Stimulated activated CD4-positive, alpha-beta T cell treated with anti-CD3 and anti-CD28 coated beads, Interleukin-12 subunit alpha, Interleukin-12 subunit beta, amount 100 ng/mL, for 4 hours (primary cell): ENCODE measurements at places on chromosomes 5 and 9.

- DNase-seq: no peak
Observed at GRCh38 chr5:957748-958485, 50.7 kb upstream of the NKD2 start.

DNA sequence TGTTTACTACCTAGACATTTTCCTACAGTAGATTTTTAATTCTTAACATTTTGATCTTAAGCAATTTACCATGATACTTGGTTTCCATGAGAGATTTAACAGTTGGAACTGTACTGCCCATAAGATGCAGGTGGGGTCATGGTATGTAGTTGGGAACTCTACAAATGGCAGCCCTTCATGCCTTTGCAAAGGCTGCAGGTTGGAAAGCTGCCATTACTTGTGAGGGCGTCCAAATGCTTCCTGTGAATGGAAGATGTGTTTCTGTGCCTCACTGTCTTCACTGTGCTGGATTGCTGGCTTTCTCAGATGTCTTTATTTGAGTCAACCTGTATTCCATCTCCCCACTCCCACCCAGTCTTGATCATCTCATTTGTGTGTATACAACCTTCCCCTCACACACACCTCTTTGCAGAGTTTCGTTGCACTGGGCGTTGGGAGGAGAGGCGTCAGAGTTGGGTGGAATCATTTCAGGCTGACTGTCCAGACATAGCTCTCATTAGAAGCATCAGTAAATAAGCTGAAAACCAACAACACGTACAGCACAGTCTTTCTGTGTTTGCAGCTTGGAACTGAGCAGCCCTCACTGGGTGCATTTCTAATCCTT, 14.8 kb upstream of the ABL1 start:
- DNase-seq: no peak

DNA sequence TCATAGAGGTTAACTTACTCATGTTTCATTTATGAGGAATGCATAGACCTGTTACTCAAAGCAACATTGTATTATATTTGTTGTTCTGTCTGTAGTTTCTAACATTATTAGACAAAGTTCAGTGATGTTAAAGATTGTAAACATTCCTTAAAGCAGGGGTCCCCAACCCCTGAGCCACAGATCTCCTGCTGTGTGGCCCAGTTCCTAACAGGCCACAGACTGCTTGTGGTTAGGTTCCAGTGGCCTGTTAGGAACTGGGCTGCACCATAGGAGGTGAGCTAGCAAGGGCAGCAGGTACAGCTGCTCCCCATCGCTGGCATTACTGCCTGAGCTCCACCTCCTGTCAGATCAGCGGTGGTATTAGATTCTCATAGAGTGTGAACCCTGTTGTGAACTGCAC, 181.1 kb downstream of the KDM4C start:
- DNase-seq: no peak

DNA sequence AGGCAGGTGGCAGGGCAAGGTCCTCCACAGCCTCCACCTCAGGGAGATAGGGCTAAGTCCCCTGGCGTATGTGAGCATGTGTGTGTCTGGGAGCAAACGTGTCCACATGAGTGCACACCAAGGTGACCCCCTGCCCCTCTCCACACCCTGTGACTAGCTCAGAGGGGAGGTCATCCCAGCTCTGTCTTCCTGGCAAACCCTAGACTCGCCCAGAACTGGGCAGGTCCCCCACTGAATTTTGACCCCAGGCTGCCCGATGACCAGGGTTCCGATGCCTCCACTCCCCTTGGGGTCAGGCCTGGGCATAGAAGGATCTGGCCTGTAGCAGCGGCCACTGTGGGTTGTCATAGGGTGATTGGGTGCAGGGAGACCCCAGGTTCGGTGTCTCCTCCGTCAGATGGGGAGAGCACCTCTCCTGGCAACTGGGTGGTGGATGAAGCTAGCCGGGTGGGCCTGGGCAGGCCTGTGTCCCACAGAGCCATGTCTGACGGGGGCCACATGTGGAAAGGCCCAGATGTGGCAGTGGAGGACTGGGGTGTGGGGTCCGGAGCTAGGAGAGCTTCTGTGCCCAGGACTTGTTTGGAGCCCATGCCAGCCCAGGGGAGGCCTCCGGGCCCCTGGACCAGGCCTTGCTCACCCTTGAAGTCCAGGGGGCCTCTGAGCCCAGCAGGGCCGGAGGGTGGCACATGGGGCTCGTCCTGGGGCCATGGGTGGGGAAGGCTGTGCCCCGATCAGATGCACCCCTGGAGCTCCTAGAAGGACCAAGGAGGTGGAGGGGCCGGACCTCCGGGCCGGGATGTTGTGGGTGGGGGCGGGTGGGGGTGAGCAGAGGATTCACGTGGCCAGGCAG, 6.2 kb downstream of the DIPK1B start:
- no peak for DNase-seq

DNA sequence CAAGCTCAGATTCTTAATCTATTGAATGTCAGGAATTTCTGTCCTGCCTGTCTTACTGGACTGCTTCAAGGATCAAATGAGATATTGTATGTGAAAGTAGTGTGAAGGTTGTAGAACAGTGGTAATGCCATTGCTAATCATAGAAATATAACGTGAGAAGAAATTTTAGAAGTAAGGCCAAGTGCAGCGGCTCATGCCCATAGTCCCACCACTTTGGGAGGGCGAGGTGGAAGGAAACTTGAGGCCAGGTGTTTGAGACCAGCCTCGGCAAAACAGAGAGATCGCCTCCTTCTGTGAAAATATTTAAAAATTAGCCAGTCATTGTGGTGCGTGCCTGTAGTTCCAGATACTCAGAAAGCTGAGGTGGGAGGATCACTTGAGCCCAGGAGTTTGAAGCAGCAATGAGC, 5.1 kb upstream of the HSPA5 start:
- no peak for DNase-seq

DNA sequence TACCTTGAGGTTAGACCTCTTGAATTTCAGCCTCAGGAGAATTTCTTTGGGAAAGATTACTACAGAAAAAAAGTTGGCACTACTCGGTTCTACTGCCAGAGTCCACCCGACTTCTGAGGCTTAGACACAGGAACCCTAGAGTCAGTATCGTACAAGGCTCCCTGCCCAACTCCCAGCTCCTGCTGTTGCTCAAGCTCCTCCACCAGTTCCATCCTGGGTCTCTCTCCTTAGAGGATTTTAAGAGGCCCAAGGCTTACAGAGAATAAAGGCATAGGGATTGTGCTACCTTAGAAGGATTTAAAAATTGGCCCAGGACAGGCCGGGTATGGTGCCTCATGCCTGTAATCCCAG, 29.0 kb upstream of the SSBP2 start:
- DNase-seq: no peak

- no peak for DNase-seq
Observed at GRCh38 chr9:78676623-78677022, 379.7 kb downstream of the PSAT1 start.

DNA sequence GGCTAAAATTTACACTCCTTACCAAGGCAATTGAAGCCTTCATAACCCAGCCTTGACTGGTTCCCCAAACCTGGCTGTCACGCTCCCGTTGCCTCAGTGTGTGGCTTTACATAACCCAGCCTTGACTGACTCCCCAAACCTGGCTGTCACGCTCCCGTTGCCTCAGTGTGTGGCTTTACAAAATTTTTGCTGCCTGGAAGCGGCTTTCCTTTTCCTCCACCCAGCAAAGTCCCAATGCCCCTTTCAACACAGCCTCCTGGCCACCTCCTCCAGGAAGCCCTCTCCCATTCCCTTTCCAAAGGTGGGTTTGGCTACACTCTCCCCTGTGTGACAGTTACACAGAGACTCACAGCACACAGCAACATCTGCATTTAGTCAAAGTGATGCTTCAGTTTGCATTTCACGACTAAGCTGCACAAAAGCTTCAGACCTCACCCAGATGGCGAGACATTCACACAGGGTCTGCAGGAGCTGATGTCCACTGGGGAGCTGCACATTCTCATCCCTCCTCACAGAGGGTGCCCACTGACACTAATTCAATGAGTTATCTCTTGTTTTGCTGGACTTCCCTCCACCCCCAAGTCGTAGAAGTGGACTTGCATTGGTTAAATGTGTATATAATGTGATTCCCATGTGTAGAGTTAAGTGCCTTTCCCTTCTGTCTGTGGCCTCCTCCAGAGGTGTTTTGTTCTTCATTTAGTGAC, 156.6 kb upstream of the PHYKPL start:
- DNase-seq: no peak

DNA sequence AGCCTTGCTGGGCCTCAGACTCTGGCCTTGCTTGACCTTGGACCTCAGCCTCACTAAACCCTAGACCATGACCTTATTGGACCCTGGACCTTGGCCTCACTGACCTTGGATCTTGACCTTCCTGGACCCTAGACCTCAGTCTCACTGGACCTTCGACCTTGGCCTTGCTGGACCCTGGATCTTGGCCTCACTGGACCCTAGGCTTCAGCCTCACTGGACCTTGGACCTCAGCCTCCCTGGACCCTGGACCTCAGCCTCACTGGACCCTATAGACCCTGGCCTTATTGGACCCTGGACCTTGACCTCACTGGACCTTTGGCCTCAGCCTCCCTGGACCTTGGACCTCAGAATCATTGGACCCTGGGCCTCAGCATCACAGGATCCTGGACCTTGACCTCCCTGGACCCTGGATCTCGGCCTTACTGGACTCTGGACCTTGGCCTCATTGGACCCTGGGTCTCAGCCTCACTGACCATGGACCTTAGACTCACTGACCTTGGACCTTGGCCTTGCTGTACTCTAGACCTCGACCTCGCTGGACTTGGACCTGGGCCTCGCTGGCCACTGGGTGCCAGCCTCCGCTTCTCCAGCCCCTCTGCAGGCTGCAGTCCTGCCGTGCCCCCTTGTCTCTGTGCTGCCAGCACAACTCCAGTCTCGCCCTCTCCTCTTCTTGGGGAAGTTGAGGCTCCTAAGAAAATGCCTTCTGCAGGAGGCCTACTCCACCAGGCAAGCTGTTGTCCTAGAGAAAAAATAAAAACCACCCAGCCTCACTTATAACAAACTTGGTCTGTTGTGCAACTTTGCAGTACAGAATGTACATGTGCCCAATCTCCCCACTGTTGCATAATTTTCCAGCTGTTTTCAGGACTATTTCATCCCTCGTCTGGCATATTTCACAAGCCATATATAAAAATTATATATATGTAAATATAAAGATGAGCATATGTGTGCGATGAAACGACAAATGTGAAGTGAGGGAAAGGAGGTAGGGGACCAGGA, 11.0 kb upstream of the ADAMTS2 start:
- DNase-seq: no peak

DNA sequence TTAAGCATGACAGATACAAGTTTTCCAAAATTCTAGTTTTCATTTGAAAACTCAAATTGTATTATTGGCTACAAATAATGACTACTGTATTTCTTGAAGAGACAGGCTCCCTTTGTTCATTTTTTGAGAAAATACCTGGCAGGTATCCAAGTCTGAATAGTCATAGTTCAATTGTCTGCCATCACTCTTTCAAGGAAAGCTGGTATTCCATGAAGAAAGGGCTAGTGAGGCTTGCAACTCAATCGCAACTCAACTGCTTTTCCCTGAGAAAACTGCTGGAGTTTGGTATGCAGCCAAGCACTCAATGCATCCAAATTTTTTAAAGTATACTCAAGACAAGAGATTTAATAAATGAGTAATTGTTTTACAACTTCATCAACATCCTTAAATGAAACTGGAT, 61.4 kb upstream of the TRIO start:
- no peak for DNase-seq

DNA sequence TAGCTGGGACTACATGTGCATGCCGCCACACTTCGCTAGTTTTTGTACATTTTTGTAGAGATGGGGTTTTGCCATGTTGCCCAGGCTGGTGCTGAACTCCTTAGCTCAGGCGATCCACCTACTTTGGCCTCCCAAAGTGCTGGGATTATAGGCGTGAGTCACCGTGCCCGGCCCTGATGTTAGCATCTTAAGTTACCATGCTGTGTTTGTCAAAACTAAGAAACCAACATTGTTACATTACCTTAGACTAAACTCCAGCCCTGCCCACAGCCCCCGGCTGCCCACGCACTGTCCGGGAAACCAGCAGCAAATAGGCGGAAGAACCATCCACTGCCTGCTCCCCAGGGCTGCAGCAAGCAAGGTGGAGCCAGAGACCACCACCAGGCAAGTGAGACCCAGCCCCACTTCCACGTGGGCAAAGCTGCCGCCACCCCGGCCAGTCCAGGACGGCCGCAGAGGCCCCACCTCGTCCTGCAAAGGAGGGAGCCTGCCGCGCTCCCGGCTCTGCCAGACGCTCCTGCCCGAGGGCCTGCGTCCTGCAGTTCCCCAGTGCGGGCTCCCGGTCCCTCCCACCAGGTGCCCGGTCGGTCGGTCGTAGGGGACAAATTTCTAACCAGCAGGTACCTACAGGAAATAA, 35.7 kb upstream of the TXN start:
- DNase-seq: no peak

- no peak for DNase-seq
Observed at GRCh38 chr9:92780206-92780605, 15.6 kb upstream of the BICD2 start.

- no peak for DNase-seq
Observed at GRCh38 chr5:159671886-159672285, 244.4 kb upstream of the ADRA1B start.

DNA sequence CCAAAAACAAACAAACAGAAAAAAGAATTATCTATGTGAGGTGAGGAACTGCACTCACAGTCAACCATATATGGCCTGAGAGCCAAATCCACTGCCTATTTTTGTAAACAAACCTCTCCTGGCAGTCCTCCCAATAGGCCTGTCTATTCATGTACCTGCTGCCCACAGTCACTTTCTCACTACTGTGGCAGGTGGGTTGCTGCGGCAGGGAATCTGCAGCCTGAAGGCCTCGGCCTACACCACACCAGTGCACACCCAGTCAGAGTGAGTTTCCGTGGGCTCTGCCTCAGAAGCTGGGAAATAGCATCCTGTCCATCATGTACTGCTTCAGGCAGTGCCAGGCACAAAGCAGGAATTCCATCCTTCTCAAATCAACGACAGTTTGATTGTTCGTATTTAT, 82.3 kb downstream of the SPTLC1 start:
- DNase-seq: no peak

- DNase-seq: no peak
Observed at GRCh38 chr9:21728781-21729180, 73.7 kb upstream of the MTAP start.

GRCh38 chr9:88835038-88835466, 156.2 kb upstream of the S1PR3 start:
- DNase-seq: no peak

GRCh38 chr5:139040081-139040480, 158.1 kb downstream of the SIL1 start:
- no peak for DNase-seq

DNA sequence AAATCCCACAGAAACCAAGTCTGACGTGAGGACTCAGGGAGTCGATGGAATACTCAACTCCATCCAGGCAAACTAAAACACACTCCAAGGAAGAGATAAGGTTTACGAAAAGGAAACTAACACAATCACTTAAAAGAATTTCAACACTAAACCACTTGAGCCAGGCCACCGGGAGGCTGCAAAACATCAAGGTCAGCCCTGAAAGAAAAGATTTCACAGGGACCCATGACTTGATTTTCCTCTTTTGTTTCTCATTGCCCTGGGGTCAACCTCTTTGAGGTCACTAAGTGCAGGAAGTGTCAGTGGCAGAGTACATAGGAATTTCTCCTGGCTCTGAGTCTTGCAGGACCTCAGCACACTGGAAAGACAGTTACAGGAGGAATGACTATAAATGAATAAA, 77.8 kb upstream of the TARS1 start:
- no peak for DNase-seq

GRCh38 chr9:133421615-133422542, at the start of gene ADAMTS13:
TSS of gene ADAMTS13 (plus strand) at chr9:133422367. CDS start at chr9:133422444, 77 bp downstream.
- DNase-seq: no peak
